ENCODE measurements at places on chromosomes 7 and 10.

DNA sequence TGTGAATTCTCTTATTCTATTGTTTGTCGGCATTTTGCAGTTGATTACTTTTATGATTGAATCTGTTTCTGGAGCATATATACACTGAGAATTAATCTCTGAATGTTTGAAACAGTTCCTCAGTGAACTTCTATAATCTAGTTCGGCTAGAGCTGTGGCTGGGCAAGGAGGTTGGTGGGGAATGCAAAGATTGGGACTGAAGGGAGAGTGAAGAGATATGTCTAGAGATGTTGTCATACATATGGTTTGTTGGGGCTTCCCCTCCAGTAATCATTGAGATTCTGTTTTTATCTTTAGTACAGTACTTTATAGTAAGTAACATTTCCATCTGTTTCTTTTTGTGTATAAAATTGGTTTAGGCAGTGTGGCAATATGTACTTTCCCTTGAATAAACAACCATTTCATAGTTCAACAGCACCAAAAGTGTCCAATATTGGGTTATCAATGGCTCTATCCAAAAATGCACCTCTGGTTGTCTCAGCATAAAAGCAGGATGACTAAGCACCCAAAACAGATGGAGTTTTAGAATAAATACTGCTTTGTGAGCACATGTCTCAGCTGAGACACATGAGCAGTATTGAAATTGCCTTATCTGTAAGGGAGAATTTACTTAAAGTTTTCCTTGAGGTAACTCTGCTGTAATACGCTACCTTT, 36.7 kb downstream of the WAC start:
- no peak for DNase-seq

GRCh38 chr7:192701-193480, 520 bp downstream of the FAM20C start:
- DNase-seq = no peak

DNA sequence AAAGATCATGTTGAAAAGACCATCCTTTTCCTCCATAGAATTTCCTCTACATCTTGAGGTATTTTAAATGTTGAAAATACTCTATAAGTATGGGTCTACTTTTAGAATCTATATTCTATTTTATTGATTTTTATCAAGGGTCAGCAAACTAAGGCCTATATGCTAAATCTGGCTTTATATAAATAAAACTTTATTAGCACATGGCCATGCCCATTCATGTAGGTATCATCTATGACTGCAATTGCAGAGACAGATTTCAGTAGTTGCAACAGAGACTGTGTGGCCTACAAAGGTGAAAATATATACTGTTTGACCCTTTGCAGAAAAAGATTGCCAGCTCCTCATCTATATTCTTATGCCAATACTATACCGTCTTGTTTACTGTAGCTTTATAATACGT, 72.7 kb downstream of the TAX1BP1 start:
- no peak for DNase-seq

DNA sequence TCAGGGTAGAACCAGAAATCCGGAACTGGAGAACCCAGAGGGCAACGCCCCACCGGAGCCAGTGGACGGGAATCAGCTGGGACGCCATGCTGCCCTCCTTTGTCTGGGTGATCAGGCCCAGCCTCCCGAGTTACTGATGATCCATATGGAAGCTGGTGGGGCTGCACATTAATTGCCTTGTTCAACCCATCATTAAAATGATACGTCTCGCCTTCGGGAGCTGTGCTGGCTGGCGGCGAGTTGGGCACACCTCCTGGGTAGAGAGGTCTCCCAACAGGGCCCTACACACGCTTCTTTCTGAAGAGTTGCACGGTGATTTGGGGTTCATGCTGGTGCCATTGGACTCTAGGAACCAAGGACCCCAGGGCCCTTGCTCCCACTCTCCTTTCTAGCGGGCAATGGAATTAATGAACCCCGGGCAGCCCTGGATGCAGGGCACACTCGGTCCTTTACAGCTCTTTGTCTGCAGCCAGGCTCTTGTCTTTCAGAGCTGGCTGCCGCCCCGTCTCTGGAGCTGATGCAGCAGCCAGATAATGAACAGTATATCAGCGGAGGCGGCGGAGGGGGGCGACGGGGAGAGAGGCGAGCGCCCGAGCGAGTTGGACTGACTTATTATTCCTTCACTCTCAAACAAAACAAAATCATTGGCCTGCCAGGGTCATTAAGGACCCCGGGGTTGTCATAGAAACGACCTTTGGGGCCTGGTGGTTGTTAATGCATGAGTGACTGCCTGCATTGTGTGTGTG, 412.2 kb upstream of the ZMIZ1 start:
- no peak for DNase-seq

DNA sequence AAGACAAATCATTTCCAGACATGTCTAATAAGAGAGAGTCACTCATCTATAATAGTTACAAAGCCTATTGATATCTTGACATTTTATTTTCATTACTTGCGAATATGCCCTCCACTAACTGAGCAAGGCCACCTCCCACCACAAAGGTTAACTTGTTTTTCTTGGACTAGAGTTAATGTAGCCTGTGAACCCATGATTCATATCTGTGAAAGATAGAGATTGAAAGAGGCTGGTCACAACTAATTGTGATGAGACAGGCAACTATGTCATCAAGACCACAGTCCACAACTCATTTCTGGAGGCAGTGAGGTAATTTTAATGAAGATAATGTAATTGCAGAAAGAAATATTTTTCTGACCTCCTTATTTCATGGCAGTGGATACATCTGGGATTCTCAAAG, 491.8 kb upstream of the TPK1 start:
- no peak for DNase-seq

DNA sequence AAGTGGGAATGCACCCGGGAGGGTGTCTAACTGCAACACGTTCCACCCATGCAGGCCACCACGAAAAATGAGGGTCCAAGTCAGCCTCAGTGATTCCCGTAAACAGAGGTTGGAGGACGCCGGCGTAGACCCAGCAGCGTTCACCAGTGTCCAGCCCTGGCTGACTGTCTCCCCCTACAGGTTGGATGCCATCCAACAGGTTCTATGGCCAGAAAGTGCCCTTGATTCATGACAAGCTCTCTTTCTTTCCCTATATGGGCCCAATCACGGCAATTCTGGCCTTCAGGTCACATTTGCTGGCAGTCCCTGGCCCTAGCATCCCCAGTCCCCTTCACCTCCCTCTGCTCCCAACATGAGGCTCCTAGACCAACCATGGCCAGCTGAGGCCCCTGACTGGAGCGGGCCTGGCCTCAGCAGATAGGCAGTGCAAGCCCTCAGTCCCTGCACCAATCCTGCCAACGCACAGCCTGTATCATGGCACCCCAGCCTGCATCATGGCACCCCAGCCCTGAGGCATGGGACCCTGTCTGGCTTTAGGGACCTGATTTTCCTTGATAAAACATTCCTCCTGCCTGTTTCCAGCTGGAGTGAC, 227.4 kb downstream of the GRID1 start:
- peak; percentile 22 for DNase-seq

DNA sequence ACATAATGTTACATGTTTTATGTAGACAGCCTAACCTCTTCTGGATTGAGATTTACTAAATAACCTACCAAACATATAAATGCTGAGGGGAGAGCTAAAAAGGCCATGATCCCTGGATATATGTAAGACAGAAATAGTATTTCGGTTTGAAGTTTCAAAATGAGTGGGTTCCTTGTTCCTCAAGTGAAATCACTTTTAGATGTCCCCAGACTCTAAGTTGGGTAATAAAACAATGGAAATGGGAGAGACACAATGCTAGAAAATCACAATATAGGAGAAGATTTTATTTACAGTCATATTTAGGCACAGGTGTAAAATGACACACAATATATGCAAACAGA, 56.5 kb downstream of the SHTN1 start:
- no peak for DNase-seq

DNA sequence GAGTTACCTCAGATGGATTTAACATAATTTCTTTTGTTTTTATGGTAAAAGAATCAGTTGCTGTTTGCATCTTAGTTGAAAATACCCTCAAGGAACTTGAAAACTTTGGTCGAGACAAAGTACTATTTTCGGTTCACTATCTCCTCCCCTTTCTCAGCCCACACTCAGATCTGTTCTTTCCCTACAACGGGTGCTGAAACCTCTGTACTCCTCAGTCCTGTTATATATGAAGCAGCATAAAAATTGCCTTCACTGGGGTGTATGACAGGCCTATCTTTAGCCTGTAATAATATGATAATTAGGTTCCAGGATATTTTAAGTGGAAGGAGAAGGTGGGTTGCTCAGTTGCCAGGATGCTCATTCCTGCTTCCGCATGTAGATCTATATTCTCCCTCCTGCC, 105.2 kb upstream of the NOBOX start:
- DNase-seq = no peak

- peak; percentile 30 for DNase-seq
Measured at GRCh38 chr10:14838582-14839304, 637 bp downstream of the HSPA14 start.

GRCh38 chr7:143069912-143070500, 17.9 kb downstream of the OR6V1 start:
- DNase-seq = no peak

- DNase-seq = no peak
Measured at GRCh38 chr7:44393238-44394111, 68.1 kb upstream of the CAMK2B start.

DNA sequence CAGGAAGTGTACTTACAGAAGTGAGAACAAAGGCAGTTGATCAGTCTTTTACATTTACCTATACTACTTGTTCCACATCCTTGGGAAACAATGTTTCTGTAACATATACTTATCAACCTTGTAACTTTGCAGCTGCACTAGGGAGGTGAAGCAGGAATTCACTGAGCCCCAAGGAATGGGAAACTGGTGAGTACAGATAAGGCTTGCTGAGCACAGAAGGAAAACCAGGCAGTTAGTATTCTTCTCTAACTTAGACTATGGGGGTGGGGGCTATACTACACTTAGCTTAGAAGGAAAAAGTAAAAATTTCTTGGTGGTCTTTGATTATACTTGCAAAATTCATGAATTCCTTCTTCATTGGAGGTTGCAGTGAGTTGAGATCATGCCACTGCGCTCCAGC, 6.9 kb upstream of the ZNF33A start:
- DNase-seq = no peak

DNA sequence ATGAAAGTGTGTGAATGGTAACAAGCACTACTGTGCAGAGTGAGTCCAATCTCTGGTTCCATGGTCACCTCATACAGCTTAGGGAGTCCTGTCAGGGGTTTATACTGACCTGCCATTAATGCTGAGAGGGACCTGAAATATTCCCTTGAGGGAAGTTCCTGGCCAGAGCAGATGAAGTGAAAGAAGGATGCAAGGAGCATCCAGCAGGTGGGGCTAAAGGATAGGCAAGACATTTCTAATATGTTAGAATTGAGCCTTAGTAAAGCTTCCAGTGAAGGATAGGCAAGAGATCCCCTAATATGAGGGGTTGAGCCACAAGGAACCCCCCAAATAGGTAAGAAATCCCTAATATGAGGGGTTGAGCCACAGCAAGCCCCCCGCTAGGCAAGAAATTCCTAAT, 25.5 kb upstream of the FAM221A start:
- DNase-seq = no peak

- no peak for DNase-seq
Measured at GRCh38 chr7:19020711-19021110, 96.7 kb downstream of the TWIST1 start.

GRCh38 chr10:86007171-86007570, 359.4 kb downstream of the GRID1 start:
- DNase-seq = no peak

- no peak for DNase-seq
Measured at GRCh38 chr7:127239814-127240213, 12.9 kb downstream of the GRM8 start.

GRCh38 chr10:1626835-1627234, 110.5 kb downstream of the ADARB2 start:
- no peak for DNase-seq

DNA sequence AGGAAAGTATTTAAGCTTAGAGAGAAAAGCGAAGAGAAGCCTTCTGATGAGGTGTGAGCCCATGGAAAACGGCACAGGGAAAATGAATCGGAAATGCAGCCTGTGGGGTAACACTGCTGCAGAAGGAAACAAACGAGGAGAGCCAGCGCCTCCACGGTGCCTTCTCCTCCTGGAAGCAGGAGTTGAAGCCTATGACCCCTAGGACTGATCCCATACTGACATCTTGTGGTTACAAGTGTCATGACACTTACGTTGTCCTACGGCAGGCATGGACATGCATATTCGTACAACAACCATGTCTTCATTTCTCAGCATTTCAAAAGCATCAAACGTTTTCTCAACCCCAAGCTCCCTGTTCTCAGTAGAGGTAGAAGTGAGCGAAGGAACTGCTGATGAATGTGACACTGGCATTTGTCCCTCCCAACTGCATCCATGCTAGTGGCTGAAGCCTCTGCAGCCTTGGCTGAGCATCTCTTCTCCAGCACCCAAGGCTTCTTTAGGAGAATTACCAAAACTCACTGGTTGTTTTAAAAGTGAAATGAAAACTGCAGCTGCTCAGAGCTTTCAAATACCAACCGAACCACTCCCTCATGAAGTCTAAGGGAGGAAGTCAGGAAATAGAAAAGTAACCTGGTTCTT, 160.2 kb downstream of the JAZF1 start:
- DNase-seq = peak; percentile 30

- no peak for DNase-seq
Measured at GRCh38 chr10:6008497-6009142, 31.3 kb upstream of the IL15RA start.

- DNase-seq = no peak
Measured at GRCh38 chr7:12450615-12451014, 47.0 kb upstream of the VWDE start.

GRCh38 chr10:123750901-123751300, 84.7 kb downstream of the GPR26 start:
- no peak for DNase-seq

DNA sequence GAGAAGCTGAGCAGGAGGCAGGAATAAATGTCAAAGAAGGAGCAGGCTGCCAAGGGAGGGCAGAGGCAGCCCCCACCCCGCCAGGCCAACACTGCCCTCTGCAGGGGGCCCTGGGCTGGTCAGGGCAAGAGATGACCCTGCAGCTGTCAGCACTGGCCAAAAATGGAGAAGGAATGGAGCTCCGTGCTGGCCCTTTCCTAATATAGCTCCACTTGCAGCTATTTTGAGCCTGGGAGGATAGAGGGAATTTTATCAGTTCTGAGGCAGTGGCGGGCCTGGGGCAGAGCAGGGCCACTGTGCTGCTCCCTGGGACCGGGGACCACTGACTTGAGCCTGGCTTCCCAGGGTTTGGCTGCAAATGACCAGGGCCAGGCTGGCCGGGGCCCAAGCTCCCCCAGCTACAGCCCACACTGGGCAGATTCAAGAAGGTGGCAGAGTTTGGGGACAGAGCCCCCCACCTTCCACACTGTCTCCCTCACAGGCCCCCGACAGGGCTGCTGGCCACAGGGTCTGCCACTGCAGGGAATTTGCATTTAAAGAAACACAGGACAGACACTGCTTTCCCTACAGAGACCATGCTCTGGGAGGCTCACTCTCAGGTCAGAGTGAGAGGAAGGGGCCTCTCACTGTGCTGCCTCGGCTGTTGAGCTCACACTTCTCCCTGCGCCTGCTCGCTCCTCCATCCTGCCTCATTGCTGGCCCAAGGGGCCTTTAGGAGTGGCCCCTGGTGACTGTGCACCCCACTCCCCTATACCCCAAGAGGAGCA, 16.2 kb downstream of the LDB3 start:
- DNase-seq = no peak

- DNase-seq = no peak
Measured at GRCh38 chr7:75921479-75921878, 6.5 kb downstream of the POR start.

Data from stimulated activated CD4-positive, alpha-beta T cell treated with anti-CD3 and anti-CD28 coated beads, Interleukin-1b, Interleukin-23, amount 100 ng/mL, for 48 hours (primary cell).